ENCODE measurements at places on chromosomes 11 and 22. TPM values are rescaled to one million over a fixed set of nuclear protein-coding genes. Genes with fewer than 3 reads are reported as not detected.

DNA sequence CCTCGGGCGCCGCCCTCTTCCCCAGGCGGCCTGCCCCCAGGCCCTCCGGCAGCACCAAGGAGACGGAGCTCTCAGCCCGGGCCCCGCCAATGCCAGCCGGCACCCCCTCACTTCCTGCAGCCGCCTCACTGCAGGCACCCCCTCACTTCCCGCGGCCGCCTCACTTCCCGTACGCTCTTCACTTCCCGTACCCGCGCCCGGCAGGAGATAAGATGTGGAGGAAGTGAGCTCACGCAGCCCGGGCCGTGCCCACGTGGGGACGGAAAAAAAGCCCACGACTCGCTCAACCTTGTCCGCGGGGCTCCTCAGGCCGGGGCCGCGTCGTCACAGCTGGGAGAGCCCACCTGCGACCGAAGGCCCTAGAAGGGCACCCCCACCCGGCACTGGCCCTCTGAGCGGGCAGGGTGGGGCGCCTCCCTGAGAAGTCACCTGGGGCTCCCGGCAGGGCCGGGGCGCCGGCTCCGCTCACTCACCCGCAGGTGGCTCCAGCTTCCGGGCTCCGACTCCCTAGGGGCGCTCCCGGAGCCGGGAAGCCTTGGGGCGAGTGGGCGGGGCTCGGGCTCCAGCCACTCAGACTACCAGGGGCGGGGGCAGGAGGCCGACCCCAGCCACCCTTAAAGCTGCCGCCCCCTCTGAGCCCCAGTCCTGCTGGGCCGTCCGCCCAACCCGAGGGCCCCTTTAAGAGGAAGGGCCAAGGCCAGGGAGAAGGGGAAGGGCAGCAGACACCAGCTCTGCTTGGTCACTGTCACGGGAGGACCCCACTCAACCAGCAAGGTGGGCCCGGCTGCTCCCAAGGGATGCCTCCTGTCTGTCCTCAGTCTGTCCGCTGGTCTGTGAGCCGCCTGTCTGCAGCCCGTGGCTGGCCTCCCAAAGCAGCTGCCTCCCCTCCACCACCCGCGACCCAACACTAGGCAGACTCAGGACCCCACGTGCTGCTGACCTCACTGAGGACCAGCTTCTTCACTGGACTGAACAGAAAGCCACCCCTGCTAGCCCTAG is 31.4 kb downstream of the PISD start:
- DNase-seq, result peak; percentile 83

- no peak for DNase-seq
Observed at GRCh38 chr22:45889093-45889538, 87.8 kb downstream of the WNT7B start.

DNA sequence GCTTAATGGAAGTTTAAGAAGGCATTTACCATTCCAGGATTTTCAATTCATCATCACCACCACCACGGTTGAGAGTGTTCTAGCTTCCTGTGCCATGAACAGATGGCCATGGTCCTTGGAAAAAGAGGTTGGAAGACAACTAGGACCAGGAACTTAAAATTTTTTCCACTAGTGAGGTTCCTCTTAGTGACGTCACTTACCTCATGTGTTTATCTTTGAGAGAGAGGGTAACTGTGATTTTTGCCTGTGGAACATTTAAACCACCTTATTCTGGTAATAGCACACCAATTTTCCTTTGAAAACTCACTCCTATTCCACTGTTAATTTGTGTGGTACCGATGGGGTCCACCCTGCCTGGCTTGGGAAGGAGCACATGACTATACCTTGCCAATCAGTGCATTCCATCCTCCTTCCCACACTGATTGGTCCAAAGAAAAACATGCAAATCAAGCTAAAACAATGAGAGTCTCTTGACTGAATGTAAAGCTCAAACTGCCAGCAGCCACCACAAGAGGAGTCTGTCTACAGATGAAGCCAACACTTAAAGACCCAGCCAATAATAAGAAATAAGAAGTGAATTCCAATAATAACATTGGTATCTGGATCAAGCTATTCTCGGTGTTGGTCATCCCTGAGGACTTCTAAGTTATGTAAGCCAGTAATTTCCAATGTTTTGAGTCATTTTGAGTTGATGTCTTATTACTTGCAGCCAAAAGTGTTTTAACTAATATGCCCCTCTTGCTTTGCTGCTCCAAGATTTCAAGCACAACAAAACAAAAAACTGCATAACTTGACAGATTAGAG is 111.8 kb downstream of the MPPED2 start:
- no peak for DNase-seq

GRCh38 chr22:37931893-37932389 is 21.5 kb downstream of the C22orf23 start:
- DNase-seq, result peak; percentile 57

DNA sequence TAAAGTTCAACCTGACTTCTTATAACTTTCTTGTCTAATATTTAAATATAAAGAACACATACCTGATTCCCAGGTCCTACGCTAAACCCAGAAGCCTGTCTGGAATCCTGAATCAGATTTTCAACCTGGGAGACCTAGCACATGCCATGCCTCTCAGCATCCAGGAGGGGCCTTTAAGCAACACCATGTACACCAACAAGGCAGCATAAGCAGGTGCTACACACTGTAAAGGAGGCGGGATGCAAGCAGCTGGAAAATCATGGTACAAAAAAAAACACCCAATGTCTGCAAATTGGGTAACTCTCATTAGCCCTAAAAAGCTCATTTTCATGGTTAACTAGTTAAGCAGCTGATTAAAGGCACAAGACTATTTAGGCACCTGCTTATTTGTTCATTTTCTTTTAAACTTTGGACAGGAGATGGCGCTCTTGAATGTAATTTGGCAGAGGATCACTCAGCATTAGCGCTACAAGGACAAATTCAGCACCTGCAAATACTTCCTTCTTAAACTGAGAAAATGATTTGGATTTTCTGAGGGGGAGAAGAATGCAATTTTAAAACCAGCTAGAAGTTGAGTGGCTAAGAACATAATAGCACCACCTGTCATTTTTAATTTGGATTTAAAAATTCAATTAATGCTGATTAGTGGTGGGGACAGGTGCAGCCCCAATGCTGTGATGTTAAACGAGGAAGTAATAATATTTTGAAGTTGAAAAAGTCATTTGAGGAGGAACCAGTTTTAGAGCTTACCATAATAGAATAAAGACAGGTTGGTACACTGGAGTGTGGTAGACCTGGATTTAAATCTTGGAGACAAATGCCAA is 104.0 kb downstream of the FAR1 start:
- peak; percentile 83 for DNase-seq

DNA sequence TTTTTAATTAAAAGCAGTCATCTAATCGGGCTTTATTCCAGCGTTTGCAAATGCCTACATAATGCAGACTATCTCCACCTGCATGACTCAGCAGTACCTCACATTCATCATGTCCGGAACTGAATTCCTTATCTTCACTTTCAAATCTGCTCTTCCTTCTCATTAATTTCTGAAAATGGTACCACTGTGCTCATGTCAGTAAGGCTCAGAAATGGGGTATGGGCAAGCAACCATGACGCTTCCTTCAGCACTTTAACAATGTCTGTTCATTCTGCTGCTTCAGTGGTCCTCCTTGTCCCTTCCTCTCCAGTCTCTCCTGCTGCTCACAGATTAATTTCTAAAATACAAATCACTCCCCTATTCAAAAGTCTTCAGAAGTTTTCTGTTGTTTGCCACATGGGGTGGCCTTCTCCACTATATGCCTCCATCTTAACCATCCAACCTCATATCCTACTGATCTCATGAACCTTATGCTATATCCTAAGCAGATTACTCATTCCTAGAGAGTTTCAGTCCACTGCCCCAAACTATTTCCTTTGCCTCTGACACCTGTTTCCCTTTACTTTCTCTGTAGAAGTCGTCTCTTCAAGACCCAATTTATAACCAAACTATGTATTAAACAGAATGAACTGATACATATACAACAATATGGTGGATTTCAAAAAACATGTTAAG is 7.0 kb downstream of the GTF2H1 start:
- DNase-seq, result no peak

The PIWIL4 gene
- 17.0 TPM for polyA plus RNA-seq

The EXPH5 gene
- polyA plus RNA-seq, result 0.27 TPM
